ENCODE measurements at places on chromosomes 13 and 19. TPM values are rescaled to one million over a fixed set of nuclear protein-coding genes. Genes with fewer than 3 reads are reported as not detected.

- DNase-seq, result no peak
Measured at GRCh38 chr19:58265100-58265499, 13.7 kb upstream of the ZNF8 start.

Gene NLRP5
- not detected for total RNA-seq

- no peak for DNase-seq
Measured at GRCh38 chr13:41427666-41428065, 29.7 kb upstream of the RGCC start.

DNA sequence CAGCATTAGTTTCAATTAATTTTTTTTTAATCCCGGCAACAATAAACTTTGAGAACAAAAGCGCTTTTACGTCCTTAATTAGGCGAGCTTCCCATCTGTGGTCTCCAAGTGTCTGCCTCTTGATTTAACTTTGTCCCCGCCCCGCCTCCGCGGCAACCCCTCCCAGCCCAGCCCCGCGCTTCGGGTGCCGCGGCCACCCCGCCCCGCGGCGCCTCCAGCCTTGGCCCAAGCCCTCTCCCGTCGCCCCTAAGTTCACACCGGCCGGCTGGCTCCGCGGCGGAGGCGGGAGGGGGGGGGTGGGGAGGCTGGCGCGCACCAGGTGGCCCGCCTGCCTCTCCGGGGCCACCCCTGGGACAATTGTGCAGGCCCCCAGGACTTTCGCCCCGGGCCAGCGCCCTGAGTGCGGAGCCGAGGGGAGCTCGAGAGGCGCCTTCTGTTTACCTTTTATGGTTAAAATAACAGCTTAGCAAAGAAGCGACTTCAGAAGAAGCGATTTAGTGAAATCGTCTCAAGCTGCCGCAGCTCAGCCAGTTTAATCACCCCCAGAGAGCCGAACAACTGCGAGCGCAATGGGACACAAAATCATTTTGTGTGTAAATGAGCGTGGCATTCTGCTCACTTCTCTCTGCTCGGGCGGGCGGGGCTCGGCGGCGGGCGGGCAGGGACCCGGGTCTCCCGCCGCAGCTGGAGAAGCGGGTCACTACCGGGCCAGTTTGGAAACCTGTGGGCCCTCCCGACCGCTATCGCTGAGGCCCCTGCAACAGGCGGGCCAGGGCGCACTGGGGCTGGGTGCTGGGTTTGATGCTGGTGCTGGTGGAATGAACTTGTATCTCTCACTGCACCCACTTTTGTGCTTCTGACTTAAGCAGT lies 1.4 kb downstream of the KCTD15 start:
- DNase-seq, result no peak

Gene NCR1
- total RNA-seq, result not detected

Gene CBARP
- 17.9 TPM for total RNA-seq

Gene ZNF714
- 12.1 TPM for total RNA-seq

Gene HPN
- total RNA-seq, result 5.1 TPM

DNA sequence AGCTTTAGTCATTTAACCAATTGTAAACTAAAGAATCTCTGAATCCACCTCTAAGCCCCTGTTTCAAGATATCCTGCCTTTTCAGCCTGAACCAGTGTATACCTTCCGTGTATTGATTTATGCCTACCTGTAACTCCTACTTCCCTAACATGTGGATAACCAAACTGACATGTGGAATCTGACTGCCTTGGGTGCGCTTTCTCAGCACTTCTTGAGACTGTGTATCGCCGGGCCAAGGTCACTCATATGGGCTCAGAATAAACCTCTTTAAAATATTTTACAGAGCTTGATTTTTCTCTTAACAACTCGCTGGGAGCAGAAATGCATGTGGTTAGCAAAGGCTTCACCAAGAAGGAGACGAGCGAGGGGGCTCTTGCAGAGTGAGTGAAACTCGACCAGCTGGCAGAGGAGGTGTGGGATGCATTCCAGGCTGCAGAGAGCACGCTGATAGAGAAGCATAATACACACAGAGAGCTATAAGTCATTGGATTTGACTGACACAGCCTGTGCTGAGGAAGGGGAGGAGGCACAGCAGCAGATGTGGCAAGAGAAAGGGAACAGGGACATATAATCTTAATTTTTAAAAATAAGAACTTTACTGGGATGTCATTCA lies 268.2 kb upstream of the MAB21L1 start:
- no peak for DNase-seq

Gene TBXA2R
- total RNA-seq, result 1.4 TPM

Data from dorsolateral prefrontal cortex (tissue), 122 donors.